ENCODE measurements at places on chromosomes 6 and 20.

GRCh38 chr6:30207619-30208295, 5.4 kb downstream of the TRIM26 start:
- no peak for DNase-seq

- no peak for DNase-seq
Observed at GRCh38 chr6:71533939-71534379, 245.3 kb downstream of the OGFRL1 start.

DNA sequence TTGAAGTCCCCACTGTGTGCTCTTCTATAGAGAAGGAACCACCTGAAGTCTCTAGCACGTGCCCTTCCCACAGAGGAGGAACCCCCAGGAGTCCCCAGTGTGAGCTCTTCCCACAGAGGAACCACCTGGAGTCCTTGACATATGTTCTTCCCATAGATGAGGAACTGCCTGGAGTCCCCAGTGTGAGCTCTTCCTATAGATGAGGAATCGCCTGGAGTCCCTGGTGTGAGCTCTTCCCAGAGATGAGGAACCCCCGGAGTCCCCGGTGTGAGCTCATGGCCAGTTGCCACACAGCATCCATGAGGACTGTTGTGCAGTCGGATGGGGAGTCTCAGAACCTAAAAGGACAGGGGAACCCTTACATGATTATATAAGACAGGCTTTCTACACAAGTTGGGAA, 158.1 kb upstream of the THBS2 start:
- no peak for DNase-seq

GRCh38 chr6:164502833-164503232, 806.6 kb downstream of the C6orf118 start:
- DNase-seq = peak; percentile 69

GRCh38 chr6:93176070-93176469, 243.3 kb downstream of the EPHA7 start:
- DNase-seq = no peak

DNA sequence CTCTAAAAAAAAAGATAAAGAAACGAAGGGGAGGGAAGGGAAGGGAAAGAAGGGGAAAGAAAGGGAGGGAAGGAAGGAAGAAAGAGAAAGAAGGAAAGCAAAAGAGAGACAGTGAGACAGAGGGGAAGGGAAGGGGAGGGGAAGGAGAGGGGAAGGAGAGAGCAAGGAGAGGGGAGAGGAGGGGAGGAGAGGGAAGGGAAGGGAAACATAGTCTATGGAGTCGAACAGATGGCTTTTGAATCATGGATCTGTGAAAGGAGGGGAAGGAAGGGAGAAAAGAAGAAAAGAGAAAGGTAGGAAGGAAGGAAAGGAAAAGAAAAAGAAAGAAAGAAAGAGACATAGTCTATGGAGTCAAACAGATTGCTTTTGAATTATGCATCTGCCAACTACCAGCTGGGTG, 16.7 kb upstream of the NCOA6 start:
- no peak for DNase-seq

DNA sequence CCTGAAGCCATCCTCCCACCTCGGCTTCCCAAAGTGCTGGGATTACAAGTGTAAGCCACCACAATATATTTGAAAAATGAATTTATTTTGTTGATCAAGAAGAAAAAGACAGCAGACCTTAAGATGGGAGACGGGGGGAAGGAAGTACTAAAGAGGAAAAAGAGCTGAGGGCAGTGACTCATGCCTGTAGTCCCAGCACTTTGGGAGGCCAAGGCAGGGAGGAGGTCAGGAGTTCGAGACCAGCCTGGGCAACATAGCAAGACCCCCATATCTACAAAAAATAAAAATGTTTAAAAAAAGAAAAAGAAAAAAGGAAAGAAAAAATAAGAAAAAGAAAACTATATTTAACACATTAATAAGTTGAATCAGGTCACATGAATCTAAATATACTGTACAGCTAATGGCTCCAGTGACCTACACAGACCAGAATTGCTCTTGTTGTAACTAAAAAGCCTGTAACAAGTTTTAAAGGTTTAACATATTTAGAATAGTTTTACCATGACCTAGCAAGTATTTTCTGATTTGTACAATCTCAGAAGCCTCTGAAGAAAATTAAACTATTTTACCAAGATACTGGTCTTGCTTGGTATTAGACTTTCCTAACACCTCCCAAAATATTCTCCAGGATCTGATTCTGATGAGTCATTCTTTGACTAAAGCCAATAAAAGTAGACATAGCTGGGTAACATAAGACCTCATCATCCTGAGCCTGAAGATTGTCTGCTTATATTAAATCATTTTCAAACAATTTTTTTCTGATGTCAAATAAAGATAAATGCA, 4.3 kb upstream of the AKIRIN2 start:
- DNase-seq = no peak

GRCh38 chr6:22132656-22133055, 164.2 kb downstream of the PRL start:
- no peak for DNase-seq

DNA sequence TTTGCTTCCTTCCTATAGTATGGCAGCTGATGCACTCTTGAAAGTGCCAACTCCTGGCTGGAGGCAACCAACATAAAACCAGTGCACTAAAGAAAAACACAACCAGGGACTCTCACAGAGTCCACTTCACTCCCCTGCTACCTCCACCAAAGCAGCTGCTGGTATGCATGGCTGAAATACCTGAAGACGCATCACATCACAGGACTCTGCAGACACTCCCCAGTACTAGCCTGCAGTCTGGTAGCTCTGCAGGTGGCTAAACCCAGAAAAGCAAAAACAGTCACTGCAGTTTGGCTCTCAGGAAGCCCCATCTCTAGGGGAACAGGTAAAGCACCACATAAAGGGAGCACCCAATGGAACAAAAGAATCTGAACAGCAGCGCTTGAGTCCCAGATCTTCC, 473.0 kb upstream of the SPTLC3 start:
- no peak for DNase-seq

DNA sequence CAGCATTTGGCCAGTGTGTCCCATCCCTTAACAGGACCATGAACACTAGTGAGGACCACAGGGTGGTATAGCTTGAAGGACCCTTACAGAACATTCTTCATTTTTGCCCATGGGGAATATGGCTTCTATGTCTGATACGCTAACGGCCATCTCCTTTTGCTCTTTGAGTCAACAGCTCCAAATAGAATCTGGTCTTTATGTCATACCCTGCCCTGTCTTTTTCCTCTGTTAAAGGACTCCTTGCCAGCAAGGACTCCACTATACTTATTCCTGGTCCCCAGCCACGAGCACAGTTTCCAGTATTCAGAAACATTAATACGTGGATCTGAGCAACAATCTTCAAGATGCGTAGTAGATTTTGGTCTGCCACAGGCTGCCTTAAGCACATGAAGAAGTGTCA, 22.5 kb downstream of the SERPINB1 start:
- DNase-seq = no peak

- DNase-seq = no peak
Observed at GRCh38 chr20:328027-328974, 2.9 kb downstream of the SOX12 start.

GRCh38 chr20:45104786-45105185, 3.9 kb upstream of the KCNS1 start:
- DNase-seq = no peak

DNA sequence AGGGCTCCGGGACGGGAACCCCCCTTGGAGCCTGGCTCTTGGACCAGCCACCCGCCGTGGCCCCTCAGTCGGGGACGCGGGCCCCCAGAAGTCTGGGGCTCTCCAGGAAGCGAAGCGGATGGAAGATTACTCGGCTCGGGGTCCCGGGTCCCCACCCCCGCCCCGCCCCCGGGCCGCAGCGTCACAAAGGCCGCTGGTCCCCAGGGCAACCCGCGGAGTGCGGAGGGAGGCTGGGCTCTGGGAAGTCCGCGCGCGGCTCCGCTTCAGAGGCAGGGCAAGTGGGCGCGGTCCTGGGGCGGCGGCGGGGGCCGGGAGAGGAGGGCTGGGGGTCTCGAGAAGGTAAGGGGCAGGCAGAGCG, at the start of gene FNDC11:
Gene FNDC11, plus strand, starts transcription at position 227 of the 358 bp plus-strand sequence. CDS start 1,505 bp downstream, outside the sequence.
- no peak for DNase-seq

DNA sequence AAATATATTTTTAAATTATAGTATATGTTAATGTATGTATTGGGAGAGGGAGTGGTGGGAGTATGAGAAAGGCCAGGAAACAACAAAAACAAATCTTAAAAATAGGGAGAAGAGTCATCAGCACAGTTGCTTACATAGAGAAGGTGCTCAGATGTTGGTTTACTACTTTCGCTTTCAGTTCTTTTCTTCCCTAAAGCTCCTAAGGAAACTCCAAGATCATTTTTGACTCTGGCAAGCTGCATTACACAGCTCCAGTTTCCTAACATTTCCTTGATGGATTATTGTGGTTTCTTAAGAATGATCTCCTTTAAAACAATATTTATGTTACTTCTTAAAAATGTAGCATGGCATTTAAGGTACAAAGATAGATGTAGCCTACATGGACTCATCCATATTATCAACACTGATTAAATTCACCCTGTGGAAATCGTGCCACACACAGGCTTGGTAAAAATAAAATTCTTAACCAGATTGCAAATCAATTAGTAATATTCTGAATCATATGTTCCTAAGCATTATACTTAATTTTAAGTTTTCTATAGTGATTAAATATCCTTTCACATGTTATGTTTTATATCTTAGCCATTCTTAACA, 118.0 kb upstream of the MAN1A1 start:
- no peak for DNase-seq

DNA sequence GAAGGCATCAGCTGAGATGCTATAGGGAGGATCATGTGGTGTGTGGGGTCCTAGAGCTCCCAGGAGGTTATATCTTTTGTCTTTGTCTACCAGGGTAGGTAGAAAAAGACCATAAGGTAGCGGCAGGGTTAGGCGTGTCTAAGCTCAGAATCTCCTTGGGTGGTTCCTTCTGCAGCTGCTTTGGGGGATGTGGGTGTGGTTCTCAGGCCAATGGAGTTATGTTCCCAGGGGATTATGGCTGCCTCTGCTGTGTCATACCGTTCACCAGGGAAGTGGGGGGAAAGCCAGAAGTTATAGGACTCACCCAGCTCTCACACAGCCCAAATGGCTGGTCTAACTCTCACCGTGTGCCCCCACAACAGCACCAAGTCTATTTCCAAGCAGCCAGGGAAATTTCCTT, 107.4 kb upstream of the ADGRB3 start:
- DNase-seq = no peak

Data from NCI-H1092 (cell line).